ENCODE measurements at places on chromosomes 5 and 9. TPM values are rescaled to one million over a fixed set of nuclear protein-coding genes. Genes with fewer than 3 reads are reported as not detected.

Gene PCDHA5
- total RNA-seq = not detected

Gene FCN2
- total RNA-seq = not detected

Gene GABRP
- total RNA-seq = 0.66 TPM

Gene PCDHA8
- not detected for total RNA-seq

Gene OR1Q1
- not detected for total RNA-seq

Gene SPAAR
- 24.8 TPM for total RNA-seq

Gene CDH9
- not detected for total RNA-seq

Gene NIM1K
- not detected for total RNA-seq

Gene SOX30
- not detected for total RNA-seq

Gene PCDHB10
- 0.62 TPM for total RNA-seq

Gene FOXD4
- 0.42 TPM for total RNA-seq

Gene ELOVL7
- total RNA-seq = not detected

Gene ARL14EPL
- total RNA-seq = 0.58 TPM

Gene DCTN3
- total RNA-seq = 91.0 TPM

Gene PCDHGB7
- 12.6 TPM for total RNA-seq

Gene PCDHGC5
- total RNA-seq = 1.2 TPM

Gene INSL4
- not detected for total RNA-seq

Gene LHX3
- not detected for total RNA-seq

Gene AIF1L
- 39.7 TPM for total RNA-seq

Gene ARHGEF39
- 6.5 TPM for total RNA-seq

Gene UNC13B
- 46.2 TPM for total RNA-seq

Gene CNTNAP3
- 19.4 TPM for total RNA-seq

Gene MAML1
- 30.1 TPM for total RNA-seq

Gene IFNA21
- not detected for total RNA-seq

Gene PROB1
- total RNA-seq = 1.9 TPM

Gene LEAP2
- total RNA-seq = 0.99 TPM

Gene CARD6
- 21.1 TPM for total RNA-seq

Gene PCDHB12
- total RNA-seq = 0.18 TPM

Gene GRXCR2
- not detected for total RNA-seq

Gene IL13
- total RNA-seq = not detected

Gene PCDHGA10
- total RNA-seq = 4.4 TPM
